Fibroblast of pulmonary artery (primary cell): ENCODE measurements at places on chromosomes 16 and 17.

GRCh38 chr17:82560252-82560642 lies 40.7 kb downstream of the FOXK2 start:
- DNase-seq: no peak

DNA sequence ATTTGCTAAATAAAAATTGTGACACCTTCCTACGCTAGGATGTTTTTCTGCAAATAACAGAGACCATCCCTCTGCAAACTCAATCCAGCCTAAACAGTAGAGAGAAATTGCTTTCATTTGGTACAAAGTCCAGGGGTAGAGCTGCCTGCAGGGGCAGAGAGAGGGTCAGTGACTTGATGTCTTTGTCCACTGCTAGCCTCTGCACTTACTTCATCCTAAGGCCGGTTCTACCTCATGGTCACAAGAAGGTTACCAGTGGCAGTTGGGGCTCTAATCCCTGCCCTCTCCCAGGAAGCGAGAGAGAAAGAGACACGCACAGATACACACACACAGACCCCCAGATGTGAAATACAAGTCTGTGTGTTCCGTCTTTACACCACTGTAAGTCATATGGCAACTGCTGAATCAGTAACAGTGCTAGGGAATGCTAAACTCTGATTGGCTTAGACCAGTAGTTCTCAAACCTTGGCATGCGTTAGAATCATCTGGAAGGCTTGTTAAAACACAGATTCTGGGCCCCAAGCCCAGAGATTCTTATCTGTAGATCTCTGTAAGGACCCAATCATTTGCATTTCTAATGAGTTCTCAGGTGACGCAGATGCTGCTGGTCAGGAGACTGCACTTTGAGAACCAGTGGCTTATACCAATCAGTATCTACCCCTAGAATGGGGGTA lies 13.1 kb upstream of the LPCAT2 start:
- no peak for DNase-seq

DNA sequence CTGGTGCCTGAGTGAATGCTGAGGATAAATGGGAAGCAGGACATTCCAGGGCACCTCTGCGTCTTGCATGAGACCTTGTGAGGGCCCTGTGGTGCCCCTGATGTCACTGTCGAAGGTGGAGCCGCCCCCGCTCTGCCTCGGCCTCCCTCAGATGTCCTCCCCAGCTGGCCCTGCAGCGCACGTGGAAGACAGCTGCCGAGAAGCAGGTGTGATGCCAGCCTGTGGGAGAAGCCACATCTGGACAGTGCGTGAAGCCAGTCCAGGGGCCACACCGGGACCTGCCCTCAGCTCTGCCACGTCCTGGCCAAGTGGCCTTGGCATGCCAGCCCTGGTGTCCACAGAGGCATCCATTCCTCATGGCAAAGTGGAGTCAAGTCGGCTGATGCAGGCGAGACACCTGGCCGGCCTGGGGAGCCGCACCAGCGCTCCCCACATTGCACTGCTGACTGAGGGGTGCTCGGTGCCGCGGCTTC lies 21.6 kb upstream of the METRNL start:
- no peak for DNase-seq

- DNase-seq: no peak
Measured at GRCh38 chr16:65101009-65101408, 20.9 kb downstream of the CDH11 start.

DNA sequence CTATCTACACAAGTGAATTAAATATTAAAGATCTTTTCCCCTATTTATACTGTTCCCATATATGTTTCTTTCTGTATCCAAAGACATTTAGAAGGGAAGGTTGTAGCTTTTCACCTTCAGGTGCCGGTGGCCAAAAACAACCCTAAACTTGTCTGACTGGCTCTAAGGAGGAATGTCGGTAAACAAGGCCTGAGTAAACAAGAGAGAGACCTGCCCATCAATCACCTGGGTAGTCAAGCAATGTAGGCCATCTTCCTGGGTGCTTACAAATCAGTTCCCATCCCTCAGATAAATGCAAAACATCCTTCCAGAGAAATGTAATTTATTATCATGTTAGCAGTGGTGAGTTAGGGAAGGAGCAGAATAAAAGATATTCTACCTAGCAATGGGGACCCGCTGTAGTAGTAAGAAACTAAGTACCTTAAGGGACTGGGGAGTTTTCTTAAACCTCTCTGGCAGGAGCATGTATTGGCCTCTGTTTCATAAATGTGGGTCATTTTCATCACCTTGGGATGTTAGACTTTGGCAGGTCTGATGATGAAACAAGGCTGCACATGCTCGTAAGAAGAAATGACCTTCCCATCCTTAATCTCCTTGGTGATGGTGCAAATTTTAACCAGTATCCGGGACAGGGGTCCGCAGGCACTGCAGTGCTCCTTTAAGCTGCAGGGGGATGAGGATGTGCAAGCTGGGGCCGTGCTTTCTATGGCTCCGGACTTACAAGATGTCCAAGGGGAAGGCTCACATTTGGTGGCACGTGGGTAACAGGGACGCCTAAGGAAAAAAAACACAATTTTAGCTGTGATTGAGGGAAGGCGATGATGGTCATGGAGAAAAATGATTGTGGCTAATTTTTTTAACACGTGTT lies 8.4 kb downstream of the KRT39 start:
- no peak for DNase-seq

DNA sequence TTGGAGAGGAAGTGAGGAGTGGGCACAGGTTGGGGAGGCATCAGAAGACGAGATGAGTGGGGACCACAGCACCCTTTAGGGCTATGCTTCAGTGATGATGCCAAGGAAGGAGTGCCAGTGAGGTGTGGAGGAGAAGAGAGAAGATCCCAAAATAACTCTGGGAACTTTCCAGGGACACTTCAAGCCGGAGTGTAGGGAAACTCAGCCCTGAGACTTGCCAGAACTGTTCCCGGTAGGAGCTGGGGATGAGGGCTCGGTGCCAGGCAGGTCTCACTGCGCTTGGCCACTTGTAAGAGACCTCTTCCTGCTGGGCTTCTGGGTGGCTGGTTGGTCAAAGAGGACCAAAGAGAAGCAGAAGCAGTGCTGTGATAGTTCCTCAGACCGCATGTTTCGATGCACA lies 63.6 kb downstream of the SHISA6 start:
- DNase-seq: no peak

DNA sequence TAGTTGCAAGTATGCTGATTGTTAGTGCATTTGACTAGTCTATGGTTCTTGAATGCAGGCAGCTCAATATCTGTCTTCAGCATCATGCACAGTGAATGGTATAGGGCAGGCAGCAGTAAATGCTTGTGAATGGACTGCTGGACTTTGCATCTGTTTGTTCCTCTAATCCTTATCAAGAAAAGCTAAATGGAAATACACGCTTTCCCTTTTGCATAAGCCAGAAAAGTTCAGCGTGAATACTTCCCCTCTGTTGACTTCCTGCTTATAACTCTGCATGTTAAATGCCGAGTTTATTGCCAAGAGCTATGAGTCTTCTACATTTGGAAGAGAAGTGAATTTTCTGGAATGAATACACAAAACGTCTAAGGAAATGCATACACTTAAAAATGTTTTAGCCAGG lies 127.9 kb upstream of the CPHXL start:
- no peak for DNase-seq

- DNase-seq: no peak
Measured at GRCh38 chr16:50797456-50797855, 55.6 kb downstream of the CYLD start.

- DNase-seq: peak; percentile 38
Measured at GRCh38 chr16:81885976-81886586, 107.0 kb downstream of the PLCG2 start.

DNA sequence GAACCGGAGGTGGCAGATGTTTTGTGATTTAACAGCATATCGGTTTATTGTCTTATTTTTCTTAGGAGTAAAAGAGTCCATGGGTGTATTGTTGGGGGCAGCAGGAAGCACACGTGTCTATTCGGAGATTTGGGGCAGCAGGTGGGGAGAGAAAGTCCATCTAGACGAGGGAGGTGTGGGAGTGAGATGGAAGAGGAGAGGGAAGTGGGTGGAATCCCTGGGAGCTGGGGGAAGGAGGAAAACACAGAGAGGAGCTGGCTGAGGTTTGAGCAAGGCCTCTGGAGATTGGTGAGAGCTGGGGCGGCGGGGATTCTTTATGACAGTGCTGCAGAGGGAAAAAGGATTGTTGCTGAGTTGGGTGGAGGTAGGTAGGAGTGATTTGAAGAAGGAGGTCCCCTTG lies 72.1 kb downstream of the PRKCB start:
- no peak for DNase-seq

DNA sequence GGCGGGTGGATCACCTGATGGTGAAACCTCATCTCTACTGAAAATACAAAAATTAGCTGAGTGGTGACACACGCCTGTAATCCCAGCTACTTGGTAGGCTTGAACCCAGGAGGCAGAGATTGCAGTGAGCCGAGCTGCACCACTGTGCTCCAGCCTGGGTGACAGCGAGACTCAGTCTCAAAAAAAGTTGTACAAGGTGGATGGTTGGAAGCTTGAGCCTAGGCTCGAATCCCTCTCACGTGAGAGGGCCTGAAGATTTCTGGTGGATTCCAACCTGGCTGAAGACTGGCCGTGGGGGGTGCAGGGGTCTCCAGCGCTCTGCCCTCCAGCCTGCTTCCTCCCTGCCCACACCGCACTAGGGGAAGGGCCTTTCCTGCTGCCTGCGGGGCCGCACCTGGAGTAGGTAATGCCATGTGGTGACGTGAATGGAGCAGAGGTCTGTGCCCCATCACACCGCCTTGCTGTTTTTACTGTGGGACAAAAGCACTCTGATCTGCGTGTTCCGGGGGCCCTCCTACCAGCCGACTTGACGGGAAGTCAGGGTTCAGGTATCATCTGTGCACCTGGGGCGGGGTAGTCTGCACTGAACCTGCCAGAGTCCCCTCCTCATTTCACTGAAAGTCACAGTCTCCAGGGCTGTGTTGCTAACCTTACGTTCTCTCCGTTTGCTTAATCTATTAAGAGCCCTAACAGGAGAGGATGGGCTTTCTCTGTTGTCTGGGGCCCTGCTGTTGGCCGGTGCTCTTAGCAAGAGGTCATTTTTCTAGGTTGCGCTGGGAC lies 4.2 kb downstream of the RPL13 start:
- DNase-seq: no peak

DNA sequence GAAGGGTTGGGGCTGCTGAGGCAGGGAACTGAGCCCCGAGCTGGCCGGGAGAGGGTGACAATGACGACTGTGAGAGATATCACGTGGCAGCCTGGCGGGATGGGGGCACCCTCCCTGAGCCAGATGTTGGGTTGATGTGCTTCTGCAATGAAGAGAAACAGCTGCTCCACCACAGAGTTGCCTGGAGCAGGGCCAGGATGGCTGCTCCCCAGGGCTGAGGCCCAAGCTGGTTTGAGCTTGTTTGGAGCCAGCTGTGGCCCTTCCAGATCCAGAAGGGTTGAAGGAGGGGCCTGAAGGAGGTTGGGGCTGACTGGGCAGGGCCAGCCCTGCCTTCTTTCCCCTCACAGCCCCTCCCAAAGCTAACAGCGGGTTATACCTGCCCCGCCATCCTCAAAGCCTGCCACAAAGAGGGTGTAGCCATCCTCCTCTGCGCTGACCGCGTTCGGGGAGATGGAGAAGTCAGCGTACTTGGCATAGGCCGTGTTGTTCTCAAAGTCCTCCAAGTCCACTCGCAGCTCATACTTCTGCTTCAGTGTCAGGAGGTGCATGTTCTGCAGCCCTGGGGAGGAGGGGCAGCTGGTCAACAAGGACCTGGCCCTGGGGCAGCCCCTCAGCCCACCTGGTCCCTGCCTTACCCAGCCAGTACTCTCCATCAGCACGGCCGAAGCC lies 2.1 kb downstream of the MFAP4 start:
- DNase-seq: peak; percentile 96

GRCh38 chr16:885391-885790 lies 84.9 kb upstream of the GNG13 start:
- DNase-seq: no peak

- DNase-seq: no peak
Measured at GRCh38 chr16:11620243-11621003, 33.7 kb upstream of the LITAF start.

GRCh38 chr17:9294661-9295210 lies 273.4 kb downstream of the NTN1 start:
- DNase-seq: no peak

DNA sequence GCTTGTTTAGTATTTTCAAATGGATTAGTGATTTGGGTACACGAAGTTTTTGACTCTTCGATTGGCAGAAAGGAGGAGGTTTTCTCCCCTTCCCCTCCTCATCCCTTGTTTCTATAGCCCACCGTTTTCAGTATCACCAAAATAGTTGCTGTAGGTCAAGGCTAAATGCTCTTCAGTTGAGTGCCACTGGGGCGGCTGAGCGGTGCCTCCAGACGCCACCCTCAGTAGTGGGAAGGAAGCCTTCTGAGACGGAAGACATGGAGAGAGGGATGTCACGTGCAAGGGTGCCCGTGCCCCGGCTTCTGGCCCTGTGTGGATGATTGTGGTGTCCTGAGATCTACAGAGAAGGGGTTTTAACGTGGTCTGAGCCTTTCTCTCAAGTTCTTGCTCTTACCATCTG lies 39.7 kb upstream of the CRISPLD2 start:
- no peak for DNase-seq

DNA sequence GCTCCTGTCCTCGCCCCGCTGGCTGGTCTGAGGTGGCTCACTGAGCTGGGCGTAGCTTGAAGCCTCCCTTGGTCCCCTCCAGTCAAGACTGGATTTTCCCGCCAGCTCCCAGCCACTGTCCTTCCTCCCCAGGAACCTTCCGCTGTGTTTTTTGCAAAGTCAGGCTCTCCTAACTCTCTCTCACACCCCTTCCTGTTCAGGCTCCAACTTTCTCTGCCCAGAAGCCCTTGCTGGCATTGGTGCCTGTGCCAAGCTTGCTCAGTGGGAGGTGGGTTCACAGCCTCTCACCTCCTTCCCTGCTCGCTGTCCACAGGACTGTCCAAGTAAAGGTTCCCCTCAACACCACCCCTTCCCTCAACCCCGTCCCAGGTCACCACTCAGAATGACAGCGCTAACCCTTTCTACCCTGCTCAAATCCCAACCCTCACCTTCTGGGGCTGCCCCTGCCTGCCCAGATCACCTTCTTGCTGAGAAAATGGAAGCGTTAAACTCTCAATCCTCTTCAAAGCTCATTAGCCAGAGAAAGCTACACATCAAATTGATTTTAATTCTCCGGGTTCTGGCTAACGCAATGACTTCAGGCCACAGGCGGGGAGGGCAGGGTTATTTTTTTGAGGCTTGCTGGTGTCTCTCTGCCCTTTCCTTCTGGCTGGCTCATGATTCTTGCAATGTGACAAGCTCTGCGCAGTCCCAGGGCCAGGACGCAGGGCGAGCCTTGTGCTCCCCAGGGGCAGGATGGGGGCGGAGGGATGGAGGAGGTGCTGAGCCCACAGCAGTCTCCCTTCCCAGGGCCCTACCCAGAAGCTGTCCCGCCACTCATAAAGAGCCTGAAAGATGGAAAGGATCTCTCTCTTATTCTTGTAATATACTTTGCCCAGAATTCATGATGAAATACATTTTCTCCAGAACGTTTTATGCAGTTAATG lies 357.2 kb upstream of the TNRC6C start:
- DNase-seq: no peak

DNA sequence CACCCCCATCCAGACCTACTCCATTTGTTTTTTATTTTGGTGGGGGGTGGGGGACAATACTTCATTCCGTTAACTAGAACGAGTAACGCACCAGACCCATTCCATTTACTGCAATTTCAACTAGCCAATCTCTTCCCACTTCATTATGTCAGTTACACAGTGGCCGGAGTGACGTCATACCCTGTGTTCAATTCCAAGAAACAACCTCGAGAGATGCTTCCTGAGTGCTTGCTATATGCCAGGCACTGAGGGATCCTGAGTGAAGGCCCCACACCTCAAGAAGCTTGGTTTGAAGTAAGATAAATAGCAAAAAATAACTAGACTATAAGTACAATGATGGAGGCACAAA lies 9.1 kb upstream of the SIAH1 start:
- no peak for DNase-seq

- no peak for DNase-seq
Measured at GRCh38 chr17:2985318-2985717, 78.1 kb downstream of the OR1D5 start.

- DNase-seq: no peak
Measured at GRCh38 chr17:9424071-9424640, 151.5 kb downstream of the STX8 start.
